Hematopoietic multipotent progenitor cell (in vitro differentiated cells): ENCODE measurements at places on chromosomes 2 and 18.
A peak's percentile ranks its signal among the peaks of the same experiment; 100 is the strongest.

GRCh38 chr2:109530712-109531111, 83.1 kb downstream of the SEPTIN10 start:
- no peak for DNase-seq

DNA sequence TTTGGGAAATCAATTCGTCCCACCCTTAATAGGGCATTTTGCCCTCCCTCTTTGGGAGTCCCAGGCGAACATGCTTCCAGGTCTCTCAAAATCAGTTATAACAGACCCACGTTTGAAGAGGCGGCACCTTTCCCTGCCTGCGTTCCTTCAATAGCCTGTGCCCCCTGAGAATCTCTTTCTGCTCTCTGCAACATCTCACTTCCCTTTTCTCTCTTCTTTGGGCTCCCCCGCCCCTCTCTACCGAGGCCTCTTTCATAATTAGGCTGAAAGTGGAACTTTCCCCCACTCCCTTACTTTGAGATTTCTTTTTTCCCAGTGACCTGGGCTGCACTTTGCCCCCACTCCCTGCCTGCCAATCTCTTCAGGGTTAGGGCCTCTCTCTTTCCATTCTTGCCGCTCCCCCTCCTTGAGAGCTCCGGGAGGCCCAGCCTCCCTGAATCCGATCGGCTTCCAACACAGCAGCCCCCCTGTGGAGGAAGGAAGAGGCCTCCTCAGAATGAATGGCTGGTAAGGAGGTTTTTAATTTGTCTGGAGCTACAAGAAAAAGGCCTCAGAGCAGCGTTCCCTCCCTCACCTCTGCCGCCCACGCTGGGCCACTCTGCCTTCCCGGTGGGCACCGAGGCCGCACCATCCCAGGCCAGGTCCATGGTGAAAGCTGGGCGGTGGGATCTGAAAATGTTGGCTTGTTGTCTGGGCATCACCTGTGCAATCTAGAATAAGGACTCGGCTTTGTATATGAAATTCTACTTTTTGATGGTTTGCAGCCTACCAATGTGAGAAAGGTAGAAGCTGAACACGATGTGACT, 162.6 kb upstream of the SIX3 start:
- DNase-seq = peak; percentile 79

GRCh38 chr2:95014126-95014708, 11.3 kb upstream of the MAL start:
- DNase-seq = no peak

GRCh38 chr2:118148133-118148532, 59.9 kb downstream of the INSIG2 start:
- no peak for DNase-seq

DNA sequence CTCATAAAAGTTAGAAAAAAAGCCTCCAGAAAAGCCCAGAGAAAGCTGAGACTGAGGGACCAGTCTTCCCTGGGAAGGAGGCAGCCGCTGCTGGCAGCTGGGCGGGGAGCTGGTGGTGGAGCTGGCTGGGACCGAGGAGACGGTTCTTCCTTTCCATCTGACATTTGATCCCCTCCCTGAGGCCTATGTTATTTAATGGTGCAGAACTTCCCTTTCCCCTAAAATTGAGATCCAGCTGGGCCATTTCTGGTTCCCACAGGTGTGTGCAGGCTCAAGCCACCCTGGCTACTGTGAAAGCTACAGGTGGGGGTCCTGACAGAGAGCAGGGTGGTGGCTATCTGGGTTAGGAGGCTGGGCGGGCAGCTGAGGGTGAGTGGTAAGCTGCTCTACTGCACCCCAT, 81.5 kb upstream of the FZD7 start:
- DNase-seq = no peak

GRCh38 chr2:75846683-75847190, 136.0 kb upstream of the GCFC2 start:
- no peak for DNase-seq

- DNase-seq = no peak
Observed at GRCh38 chr2:164224007-164224406, 397.3 kb downstream of the GRB14 start.

GRCh38 chr2:127046579-127046978, 60.4 kb downstream of the BIN1 start:
- no peak for DNase-seq

- no peak for DNase-seq
Observed at GRCh38 chr2:222819722-222820333, 41.0 kb upstream of the ACSL3 start.

- no peak for DNase-seq
Observed at GRCh38 chr2:61419570-61419969, 51.3 kb downstream of the USP34 start.
